Cortex of kidney (tissue), 1 donor: ENCODE measurements at places on chromosomes 6 and 20.

GRCh38 chr20:17919149-17919548 lies 49.4 kb downstream of the SNX5 start:
- DNase-seq: no peak

DNA sequence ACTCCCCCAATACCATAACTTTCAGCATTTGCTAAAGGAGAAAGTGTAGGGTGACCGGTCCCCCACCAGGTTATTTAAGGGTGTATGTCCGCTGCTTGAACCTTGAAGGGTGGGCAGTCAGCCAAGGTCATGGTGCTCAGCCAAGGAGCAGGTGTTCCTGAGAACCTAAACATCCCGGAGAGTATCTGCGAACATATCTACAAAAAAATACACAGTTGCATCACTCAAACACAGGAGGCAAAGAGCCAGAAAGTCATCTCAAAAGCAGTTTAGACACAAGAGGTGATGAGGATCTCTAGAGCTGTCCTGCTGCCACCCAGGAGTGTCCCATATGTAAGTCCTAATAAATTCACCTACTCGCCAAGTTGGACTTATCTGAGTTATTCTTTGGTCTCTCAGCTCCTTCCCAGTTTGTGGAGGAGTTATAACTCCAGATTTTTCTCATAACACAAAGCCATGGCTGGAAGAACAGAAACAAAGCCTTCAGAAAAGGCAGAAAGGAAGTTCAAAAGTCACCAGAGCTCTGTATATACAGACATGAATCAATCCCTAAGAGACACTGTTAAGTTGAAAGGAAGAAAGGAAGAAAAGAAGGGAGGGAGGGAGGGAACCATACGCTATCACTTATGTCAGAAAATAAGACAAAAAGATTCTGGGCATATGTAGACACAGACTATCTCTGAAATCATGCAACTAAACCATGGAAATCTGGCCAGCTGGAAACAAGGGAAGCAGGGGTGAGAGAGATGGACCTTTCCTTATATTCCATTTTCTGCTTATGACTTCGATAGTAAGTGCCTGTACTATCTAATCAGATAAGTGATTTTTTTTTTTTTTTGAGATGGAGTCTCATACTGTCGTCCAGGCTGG lies 11.3 kb downstream of the MBOAT1 start:
- DNase-seq: no peak

DNA sequence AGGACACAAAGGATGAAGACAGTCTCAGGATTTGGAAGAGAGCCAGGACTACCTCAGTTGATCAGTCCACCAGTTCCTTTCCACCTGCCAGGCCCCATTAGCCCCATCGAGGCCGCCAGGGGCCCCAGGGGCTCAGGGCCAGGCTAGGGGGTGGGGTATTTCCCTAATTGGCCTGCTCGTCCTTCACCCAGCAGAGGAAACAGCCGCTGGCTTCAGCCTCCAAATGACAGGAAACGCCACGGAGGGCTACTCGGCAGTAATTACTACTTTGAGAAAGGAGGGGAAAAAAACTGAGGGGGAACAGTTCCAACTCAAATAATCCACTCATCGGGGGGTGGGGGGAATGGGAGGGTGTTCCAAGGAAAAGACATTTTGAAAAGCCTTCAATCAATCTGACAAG lies 42.7 kb downstream of the MAFB start:
- DNase-seq: no peak

GRCh38 chr6:122726649-122727048 lies 52.9 kb upstream of the FABP7 start:
- no peak for DNase-seq

GRCh38 chr6:166228425-166228824 lies 60.8 kb upstream of the TBXT start:
- DNase-seq: no peak

GRCh38 chr6:157235600-157236039 lies 87.7 kb downstream of the TMEM242 start:
- DNase-seq: no peak

DNA sequence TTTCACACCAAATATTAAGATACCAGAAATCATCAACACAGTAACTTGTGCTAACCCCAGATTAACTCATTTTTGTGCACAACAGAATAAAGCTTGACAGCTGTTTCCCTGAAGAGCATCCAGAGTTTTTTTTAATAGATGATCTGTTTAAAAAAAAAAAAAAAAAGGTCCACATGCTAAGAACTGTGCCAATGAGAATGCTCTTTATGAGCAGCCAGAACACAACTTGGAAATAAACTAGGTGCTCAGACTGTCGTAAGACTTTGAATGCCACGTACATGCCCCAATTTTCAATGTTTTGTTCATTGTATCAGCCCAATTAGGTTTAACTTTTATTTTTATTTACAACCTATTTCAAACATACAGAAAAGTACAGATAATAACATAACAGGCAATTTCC lies 47.3 kb downstream of the STAU1 start:
- no peak for DNase-seq

DNA sequence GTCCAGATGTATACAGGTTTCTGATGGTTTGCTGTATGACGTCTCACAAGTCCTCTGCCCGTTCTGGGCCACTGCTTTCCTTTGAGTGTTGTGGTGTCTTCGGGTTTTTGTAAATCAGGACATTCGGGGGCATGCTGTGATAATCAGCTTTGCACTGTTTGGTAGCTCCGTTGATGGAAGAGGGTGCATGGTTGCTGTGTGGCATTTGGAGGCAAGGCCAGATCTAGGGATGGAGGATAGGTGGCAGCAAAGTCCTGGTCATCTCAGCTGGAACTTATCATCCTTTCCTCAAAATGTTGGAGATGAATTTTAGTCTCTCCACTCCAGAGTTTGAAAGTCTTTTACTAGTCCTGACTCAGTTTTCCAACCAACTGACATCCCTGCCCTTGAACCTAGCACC lies 91.0 kb downstream of the SCP2D1 start:
- DNase-seq: no peak
